ENCODE measurements at places on chromosomes 12 and 14.

DNA sequence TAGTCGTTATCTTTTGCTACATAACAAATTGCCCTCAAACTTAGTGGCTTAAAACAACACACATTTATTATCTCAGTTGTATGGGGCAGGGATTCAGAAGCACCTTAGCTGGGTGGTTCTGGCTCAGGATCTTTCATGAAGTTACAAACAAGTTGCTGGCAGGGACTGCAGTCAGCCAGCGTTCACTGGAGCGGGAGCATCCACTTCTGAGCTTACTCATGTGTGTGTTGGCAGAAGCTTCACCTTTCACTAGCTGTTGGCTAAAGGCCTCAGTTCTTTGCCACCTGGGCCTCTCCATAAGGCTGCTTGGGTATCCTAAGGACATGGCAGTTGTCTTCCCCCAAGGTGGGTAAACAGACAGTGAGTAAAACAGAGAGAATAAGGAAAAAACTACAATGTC lies 365.7 kb downstream of the RPS29 start:
- DNase-seq: no peak

- no peak for DNase-seq
Observed at GRCh38 chr14:62745496-62745895, 299.8 kb downstream of the KCNH5 start.

DNA sequence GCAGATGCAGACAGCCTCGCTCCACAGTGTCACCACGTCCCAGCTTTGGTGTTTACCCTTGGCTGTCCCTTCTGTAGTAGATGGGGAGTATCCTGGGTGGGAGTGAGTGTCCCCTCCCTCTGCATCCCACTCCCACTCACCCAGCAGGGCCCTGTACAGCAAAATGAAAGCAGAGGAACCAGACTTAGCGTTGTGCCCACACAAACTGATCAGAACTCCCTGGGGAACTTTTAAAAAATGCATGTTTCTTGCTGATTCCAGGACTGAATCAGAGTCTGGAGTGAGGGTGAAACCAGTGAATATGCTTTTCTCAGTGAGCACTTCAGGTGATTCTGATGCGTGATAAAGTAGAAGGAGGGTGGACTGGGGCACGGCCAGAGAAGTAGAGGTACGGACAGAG lies 2.9 kb downstream of the ACVRL1 start:
- no peak for DNase-seq

DNA sequence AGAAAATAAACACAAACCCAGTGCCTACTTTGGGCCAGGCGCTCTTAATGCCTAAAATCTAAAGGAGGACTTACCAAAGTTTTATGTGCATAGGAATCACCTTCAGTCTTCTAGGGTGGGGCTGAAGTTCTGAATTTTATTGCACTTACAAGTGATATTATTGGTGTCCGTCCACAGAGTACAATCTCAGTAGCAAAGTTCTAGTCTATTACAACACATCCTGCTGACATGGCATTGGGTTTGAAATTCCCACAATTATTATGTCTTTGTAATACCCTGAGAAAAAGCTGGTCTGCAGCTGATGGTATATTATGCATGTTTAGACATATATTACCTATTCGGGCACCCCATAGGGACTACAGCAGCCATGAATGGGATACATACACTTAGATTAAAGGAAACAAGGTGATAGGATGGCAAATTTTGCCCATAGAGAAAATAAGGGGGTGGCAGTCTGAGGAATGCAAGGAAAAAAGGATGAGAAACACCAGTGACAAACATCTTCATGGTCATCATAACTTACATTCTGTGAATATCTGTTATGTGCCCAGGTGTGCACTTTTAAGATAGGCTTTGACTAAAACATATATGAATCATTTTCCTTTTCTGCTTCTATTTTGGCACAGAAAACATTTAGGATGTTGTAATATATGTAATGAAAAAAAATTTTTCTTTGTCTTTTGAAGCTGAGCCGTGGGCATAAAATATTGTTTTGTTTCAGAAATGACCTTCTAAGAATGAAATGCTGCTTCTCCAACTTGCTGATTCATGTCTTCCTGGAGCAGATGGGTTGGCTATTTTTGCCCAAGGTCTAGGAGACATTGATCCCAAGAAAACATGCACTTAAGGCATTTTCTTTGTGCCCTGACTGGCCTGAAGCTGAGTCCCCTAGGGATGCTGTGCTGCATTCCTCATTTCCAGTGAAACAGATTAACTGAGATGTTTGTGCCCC lies 27.2 kb upstream of the ALG10 start:
- DNase-seq: no peak

DNA sequence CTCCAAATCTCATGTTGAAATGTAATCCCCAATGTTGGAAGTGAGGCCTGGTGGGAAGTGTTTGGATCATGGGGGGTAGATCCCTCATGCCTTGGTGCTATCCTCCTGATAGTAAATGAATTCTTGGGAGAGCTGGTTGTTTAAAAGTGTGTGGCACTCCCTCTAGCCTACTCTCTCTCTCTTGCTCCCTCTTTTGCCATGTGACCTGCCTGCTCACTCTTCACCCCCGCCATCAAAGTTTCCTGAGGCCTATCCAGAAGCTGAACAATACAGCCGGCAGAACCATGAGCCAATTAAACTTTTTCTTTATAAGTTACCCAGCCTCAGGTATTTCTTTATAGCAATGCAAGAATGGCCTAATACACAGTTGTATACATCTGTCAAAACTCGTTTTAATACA lies 62.5 kb downstream of the BCL2L14 start:
- DNase-seq: no peak

GRCh38 chr12:47023311-47023710 lies 56.1 kb upstream of the PCED1B start:
- no peak for DNase-seq

- no peak for DNase-seq
Observed at GRCh38 chr14:94517248-94517640, 8.0 kb upstream of the SERPINA12 start.

GRCh38 chr14:34303811-34304210 lies 158.2 kb downstream of the SPTSSA start:
- DNase-seq: no peak

- DNase-seq: no peak
Observed at GRCh38 chr12:29403991-29404390, 23.0 kb upstream of the ERGIC2 start.

All from T-helper 1 cell (primary cell).